Right ventricle myocardium inferior (tissue), 1 donor: ENCODE measurements at places on chromosomes 3 and 15. TPM values are rescaled to one million over a fixed set of nuclear protein-coding genes. Genes with fewer than 3 reads are reported as not detected.

- DNase-seq = no peak
Measured at GRCh38 chr3:138781012-138781470, 53.7 kb downstream of the PIK3CB start.

DNA sequence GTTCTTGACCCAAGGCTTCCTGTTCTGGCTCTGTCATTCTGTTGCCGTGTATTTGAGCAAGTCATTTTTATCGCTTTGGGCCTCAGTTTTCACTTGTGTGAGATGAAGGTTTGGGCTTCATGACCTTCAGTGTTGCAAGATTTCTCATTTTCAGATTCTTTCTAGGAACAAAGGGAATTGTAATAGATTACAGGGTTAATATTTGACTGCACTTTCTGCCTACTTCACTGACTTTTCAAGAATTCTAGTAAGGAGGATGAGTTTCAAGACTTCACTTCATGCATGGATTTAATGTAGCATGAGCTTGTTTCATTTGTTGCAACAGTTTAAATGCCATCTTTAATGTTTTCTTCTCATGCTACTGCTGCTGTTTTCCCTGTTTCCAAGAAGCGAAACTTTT is 226.5 kb downstream of the NLGN1 start:
- no peak for DNase-seq

EBLN2 gene
- total RNA-seq = 0.87 TPM

OIP5 gene
- total RNA-seq = 0.51 TPM

DNA sequence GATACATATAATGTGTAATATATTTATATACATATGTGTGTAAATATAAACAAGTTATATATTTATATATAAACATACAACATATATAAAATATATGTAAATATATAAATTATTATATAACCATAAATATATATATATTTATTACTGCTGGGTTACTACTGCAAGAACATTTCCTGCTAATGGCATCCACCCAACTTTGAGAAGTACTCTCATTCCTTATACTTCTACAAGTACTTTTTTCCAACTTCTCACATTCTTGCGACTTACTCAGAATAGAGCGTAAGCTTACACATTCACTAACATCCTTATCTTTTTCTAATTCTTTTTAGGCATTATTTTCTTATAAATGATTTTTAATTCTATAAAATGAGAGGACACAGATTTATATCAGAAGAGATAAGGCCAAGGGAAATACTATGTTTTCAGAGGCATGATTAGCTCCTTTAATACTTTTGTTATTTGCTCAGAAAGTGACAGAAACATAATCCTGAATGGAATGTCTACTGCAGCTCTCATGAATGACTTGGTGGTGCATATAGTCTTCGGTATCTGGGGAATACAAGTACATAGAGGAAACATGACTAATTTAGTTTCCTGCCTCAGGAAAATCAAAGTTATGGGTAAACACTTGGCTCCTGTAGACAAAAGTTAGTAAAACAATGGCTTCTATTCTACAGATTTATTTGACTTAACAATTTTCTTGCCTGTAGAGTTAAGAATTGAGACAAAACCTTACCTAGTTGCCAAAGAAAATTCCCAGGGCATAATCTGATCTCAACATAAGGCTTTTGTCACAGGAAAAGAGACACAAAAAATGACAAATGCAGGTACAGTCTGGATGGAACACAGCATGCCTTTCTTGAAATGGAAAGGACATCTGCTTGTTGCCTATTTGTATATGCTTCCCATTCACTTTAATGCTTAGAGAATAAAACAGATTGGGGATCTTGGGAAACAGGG is 453.9 kb downstream of the SQOR start:
- no peak for DNase-seq

CCDC13 gene
- 0.41 TPM for total RNA-seq

- DNase-seq = no peak
Measured at GRCh38 chr3:55780913-55781312, 293.8 kb upstream of the WNT5A start.

DNA sequence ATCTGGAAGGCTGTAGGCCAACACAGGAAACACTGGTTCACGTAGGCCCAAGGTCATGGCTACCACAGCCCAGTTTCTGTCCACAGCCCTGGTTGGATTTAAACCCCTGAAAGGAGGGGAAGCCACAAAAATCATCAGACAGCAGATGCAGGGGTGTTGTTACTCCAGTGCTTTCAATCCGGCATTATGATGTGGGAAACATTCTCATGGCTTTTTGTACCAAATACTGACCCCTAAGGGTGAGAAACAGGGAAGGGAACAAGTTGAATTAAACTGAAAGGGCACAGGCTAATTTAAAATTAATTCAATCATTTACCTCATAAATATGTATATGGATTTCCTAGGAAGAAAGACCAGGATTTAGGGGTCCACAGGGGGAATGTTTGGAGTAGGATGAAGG is 375.6 kb downstream of the CTNNB1 start:
- no peak for DNase-seq

GRCh38 chr3:152968388-152969024 is 133.6 kb downstream of the P2RY1 start:
- DNase-seq = no peak

DNA sequence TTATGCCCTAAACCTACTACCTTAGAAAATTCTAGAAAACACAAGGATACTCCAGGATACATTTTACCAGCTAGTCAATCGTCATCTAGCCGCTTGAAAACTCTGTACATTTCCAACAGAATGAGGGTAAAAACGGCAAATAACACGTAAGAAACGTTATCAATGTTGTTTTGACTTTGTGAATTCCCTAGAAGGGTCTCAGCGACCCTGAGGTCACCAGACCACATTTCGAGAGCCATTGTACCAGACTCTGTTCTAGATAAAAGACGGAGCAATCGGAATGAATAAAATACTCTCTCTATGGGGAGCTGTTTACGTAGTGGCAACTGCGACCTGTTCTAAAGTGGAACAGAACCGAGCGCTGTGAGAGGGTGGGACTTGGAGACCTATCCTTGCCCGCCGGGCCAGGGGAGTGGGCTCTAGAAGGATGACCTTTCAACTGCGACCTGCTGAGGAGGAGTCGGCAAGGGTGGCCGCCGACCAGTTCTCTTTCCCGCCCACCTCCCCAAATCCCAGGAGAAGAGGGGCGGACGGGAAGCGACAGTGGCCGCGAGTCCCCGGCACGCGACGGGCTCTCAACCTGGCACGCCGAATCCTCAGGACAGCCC is 778 bp upstream of the AP4E1 start:
- no peak for DNase-seq

EXD1 gene
- total RNA-seq = not detected

TEX55 gene
- total RNA-seq = not detected

KBTBD13 gene
- total RNA-seq = 8.4 TPM

MOBP gene
- not detected for total RNA-seq

DNA sequence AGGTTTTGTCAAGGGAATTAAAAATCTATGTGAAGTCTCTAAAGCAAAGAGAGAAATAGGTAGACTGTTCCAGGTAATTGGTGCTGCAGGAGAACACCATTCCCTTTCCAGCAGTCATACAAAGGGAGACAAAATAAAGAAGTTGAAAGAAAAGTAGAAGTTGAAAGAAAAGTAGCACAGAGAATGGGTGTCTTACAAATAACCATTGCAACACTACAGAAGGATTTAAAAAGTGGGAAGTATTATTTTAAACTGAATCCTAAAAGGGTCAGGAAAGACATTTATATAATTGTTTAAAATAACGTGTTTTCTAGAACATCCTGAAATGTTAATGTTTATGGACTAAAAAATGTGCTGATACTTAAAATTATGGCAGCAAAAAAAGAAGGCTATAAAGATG is 223.8 kb downstream of the RSRC1 start:
- DNase-seq = no peak

GRCh38 chr3:123749711-123750110 is 134.4 kb downstream of the MYLK start:
- no peak for DNase-seq

DNA sequence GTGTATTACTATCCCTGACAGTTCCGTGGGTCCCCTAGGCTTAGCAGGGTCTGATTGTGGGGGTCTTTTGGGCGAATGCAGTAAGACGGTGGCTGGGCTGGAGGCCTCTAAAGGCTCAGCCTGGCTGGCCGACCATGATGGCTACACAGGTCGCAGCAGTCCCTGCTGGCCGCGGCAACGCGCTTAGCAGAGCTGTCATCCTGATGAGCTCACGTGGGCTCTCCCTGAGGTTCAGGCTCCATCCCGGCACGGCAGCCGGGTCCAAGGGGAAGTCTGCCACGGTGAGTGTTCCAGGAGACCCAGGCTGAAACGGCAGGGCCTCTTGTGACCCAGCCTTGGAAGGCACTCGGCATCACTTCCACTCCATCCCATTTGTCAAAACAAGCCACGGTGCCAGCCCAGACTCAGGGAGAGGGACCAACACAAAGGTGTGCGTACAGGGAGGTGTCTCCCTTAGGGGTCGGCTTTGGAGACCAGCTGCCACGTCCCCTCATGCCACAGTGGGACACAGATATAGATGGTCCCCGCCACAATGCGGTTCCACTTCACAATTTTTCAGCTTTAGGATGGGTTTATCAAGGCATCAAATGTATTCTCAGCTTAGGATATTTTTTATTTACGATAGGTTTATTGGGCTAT is 101.8 kb downstream of the XXYLT1 start:
- no peak for DNase-seq

GRCh38 chr15:69132977-69133861 is 27.2 kb upstream of the GLCE start:
- no peak for DNase-seq

- no peak for DNase-seq
Measured at GRCh38 chr15:52121896-52122295, 9.3 kb upstream of the BCL2L10 start.

- DNase-seq = peak; percentile 76
Measured at GRCh38 chr15:31306426-31307269, 20.0 kb upstream of the KLF13 start.

- no peak for DNase-seq
Measured at GRCh38 chr3:140597792-140598191, 80.1 kb upstream of the TRIM42 start.

- DNase-seq = no peak
Measured at GRCh38 chr3:194512895-194513601, 26.2 kb upstream of the ATP13A3 start.

GRCh38 chr15:67067930-67068551 is 2.6 kb downstream of the SMAD3 start:
- no peak for DNase-seq

GRCh38 chr15:45670511-45670910 is 35.7 kb downstream of the SQOR start:
- DNase-seq = no peak

VIPR1 gene
- 2.1 TPM for total RNA-seq

GRIP2 gene
- total RNA-seq = 39.3 TPM

ZMAT3 gene
- 11.1 TPM for total RNA-seq

DNA sequence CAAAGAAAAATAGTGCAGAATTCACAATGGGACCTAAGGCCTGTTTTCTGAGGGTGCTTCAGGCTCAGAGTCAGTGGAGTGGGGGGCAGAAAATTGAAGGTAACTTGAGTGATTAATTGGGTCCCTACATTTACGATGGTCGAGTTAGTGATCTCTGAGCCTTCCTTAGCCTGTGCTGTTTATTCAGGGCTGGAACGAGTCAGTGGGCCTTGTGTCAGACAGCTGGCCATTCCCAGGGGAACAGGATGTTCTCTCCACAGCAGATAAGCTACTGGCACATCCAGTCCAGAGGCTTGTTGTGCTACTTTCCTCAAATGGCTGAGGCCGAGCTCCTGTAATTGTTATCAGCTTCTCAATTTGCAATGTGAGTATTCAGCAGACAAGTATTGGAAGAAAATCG is 29.2 kb upstream of the CNTN3 start:
- peak; percentile 73 for DNase-seq

DNA sequence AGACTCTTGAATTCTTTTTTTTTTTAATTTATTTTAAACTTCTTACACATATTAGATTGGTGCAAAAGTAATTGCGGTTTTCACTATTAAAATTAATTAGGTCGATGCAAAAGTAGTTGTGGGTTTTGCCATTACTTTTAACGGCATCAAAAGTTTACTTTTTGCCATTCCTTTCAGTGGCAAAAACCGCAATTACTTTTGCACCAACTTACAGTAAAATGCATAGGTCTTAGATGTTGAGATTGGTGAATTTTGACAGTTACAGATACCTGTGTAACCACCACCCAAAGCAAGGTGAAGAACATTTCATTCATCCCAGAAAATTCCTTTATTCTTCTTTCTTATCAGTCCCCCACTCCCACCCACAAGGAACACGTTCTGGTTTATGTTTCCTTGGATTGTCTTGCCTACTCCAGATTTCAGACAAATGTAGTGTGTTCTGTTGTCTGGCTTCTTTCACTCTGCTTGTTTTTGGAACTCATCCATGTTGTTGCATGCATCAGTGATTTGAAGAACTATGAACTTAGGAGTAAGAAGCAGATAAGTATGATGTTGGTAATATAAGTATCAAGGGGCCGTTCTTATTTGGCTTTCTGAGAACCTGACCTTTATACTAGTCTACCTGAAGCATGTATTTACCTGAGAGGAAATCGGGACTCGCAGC is 198.4 kb upstream of the UBE2E1 start:
- DNase-seq = no peak

ASB14 gene
- 9.0 TPM for total RNA-seq

CYFIP1 gene
- 32.1 TPM for total RNA-seq

MINDY2 gene
- total RNA-seq = 38.2 TPM

- DNase-seq = no peak
Measured at GRCh38 chr3:98877132-98877531, 24.4 kb downstream of the DCBLD2 start.

GRCh38 chr3:114551770-114552526 is 258.1 kb downstream of the TIGIT start:
- DNase-seq = no peak

DNA sequence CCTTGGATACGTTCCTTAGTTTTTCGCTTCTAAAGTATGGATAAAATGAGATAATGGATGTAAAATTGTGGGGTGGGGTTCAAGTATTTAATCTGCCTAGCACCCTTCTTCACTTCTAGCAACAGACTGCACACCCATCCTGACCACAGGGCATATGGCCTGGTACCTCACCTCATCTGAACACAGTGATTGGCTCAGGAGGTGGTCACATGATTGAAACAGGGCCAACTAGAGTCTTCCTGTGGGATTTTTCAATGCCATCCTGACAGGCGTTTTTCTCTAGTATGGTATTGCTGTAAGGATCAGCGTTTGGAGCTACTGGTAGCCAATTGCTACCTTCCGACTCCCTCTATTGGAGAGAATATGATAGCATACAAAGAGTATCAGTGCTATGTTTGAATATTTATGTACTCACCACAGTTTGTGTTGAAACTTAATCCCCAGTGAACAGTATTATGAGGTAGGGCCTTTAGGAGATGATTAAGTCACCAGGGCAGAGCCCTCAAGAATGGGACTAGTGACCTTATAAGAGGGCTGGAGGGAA is 172.2 kb downstream of the PPM1L start:
- no peak for DNase-seq

- no peak for DNase-seq
Measured at GRCh38 chr3:50160561-50160983, 5.4 kb downstream of the SEMA3F start.

- DNase-seq = no peak
Measured at GRCh38 chr15:31269816-31270575, 56.6 kb upstream of the KLF13 start.

CCRL2 gene
- 1.2 TPM for total RNA-seq

DNA sequence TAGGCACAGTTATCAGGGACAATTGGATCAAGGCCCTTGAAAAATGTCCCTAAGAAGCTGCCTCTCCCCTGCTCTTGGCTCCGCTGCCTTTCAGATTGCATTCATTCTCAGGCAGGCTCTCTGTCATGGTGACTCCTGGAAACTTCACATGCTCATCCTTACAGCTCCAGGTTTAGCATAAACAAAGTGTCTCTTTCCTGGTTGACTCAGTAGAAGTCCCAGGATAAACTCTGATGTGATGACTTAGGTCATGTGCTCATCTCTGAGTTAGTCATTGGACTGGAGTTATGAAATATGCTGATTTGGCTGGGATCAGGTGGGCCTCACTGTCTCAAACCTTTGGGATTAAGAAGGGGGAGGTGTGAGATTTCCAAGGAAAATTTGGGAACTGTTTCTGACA is 243.8 kb downstream of the ZNF621 start:
- DNase-seq = no peak
